Cardiac atrium fibroblast (primary cell): ENCODE measurements at places on chromosomes 6 and 20. TPM values are rescaled to one million over a fixed set of nuclear protein-coding genes. Genes with fewer than 3 reads are reported as not detected.

The FOXC1 gene
- total RNA-seq: 7.0 and 12.8 TPM in 2 replicates

The TRIM40 gene
- total RNA-seq: not detected in 2 replicates

The COL19A1 gene
- not detected in 2 replicates for total RNA-seq

The ESF1 gene
- 1.4 and 6.5 TPM in 2 replicates for total RNA-seq

The ENPP3 gene
- 0.81 TPM in 1 of 2 replicates, not detected in the other for total RNA-seq

The SLC16A10 gene
- total RNA-seq: not detected in 2 replicates

The COL9A3 gene
- 19.7 and 22.5 TPM in 2 replicates for total RNA-seq

The ZNF391 gene
- 0.90 and 1.3 TPM in 2 replicates for total RNA-seq

The HCRTR2 gene
- not detected in 2 replicates for total RNA-seq

The RING1 gene
- 9.9 and 12.6 TPM in 2 replicates for total RNA-seq

The SUMO4 gene
- 0.16 TPM in 1 of 2 replicates, not detected in the other for total RNA-seq

The CALHM4 gene
- total RNA-seq: not detected in 2 replicates

The MLN gene
- total RNA-seq: not detected in 2 replicates

The MMUT gene
- 6.5 and 7.6 TPM in 2 replicates for total RNA-seq

The C6orf141 gene
- 4.5 TPM in 1 of 2 replicates, not detected in the other for total RNA-seq

The COL11A2 gene
- 0.16 and 0.18 TPM in 2 replicates for total RNA-seq

The SAMD3 gene
- total RNA-seq: not detected in 2 replicates

The LTB gene
- not detected in 2 replicates for total RNA-seq

The ENPP1 gene
- total RNA-seq: 0.81 and 1.6 TPM in 2 replicates

The EYS gene
- not detected in 2 replicates for total RNA-seq

The HLA-DQB2 gene
- not detected in 2 replicates for total RNA-seq

The RBPJL gene
- not detected in 2 replicates for total RNA-seq

The IMPG1 gene
- not detected in 2 replicates for total RNA-seq

The TPD52L2 gene
- total RNA-seq: 131 and 133 TPM in 2 replicates

The IPCEF1 gene
- not detected in 2 replicates for total RNA-seq

The MRPS18B gene
- 32.7 and 36.8 TPM in 2 replicates for total RNA-seq

The GTSF1L gene
- total RNA-seq: not detected in 2 replicates

The CD24 gene
- total RNA-seq: 1.5 TPM in 1 of 2 replicates, not detected in the other

The HAO1 gene
- not detected in 2 replicates for total RNA-seq

The GJA10 gene
- not detected in 2 replicates for total RNA-seq

The TREML2 gene
- total RNA-seq: not detected in 2 replicates

The SLPI gene
- not detected in 2 replicates for total RNA-seq

The SPDEF gene
- not detected in 2 replicates for total RNA-seq

The NRN1 gene
- 1.1 TPM in 1 of 2 replicates, not detected in the other for total RNA-seq

The ZNF311 gene
- 0.97 and 1.1 TPM in 2 replicates for total RNA-seq

The SNX9 gene
- total RNA-seq: 32.1 and 39.5 TPM in 2 replicates

The MUC22 gene
- not detected in 2 replicates for total RNA-seq

The TNXB gene
- total RNA-seq: 41.5 and 45.3 TPM in 2 replicates

The ECT2L gene
- under 0.01 TPM in 1 of 2 replicates, not detected in the other for total RNA-seq

The SLC22A2 gene
- not detected in 2 replicates for total RNA-seq

The ELOVL5 gene
- total RNA-seq: 63.9 and 91.2 TPM in 2 replicates

The MCHR2 gene
- not detected in 2 replicates for total RNA-seq

The VGLL2 gene
- not detected in 2 replicates for total RNA-seq

The ALDH8A1 gene
- total RNA-seq: 0.16 TPM in 1 of 2 replicates, not detected in the other

The FNDC1 gene
- under 0.01 and 0.32 TPM in 2 replicates for total RNA-seq

The MAP1LC3A gene
- total RNA-seq: 56.1 and 94.8 TPM in 2 replicates

The SNX14 gene
- total RNA-seq: 60.9 and 63.4 TPM in 2 replicates

The GNAS-AS1 gene
- total RNA-seq: 0.32 and 0.36 TPM in 2 replicates

The CCDC170 gene
- total RNA-seq: under 0.01 and 0.18 TPM in 2 replicates

The LINC00237 gene
- not detected in 2 replicates for total RNA-seq

The CST2 gene
- total RNA-seq: 0.16 TPM in 1 of 2 replicates, not detected in the other

The TSBP1 gene
- not detected in 2 replicates for total RNA-seq
